NCI-H1694 treated with DMSO at 0.1 percent for 48 hours (cell line): ENCODE measurements at places on chromosomes 1 and 21.

DNA sequence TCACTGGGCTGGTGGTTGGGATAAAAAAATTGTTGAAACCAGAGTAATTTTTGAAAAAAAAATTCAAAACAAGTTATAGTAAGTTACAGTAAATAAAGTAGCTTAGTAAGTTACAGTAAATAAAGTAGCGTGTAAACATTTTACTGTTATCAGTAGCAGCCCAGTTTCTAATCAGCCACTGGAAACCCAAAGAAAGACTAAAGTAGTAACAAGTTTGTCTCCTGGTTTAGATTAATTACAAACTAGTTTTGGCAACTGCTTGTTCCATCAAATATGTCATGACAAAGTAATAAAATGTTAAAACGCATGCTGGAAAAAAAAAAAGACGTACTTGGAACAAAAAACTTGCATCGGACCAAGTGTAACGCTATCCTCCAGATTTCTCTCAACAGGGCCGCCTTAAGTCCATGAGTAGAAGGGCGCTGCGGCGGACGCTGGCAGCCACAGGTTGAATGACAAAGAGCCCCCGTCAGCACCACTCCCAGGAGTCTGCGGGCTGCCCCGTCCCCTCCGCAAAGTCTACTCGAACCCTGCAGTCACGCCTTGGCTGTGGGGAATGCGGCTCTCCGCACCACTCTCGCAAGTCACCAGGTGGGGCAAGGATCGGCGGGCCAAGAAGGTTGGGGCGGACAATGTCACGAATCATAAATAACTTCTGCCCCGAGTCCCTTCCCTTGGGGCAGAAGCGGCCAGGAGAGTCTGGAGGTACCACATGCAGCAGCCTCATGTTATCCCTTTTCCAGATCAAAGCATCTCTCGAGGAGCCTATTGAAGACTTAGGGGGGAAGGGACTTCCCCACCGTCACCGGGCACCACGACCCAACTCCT lies 837 bp downstream of the SLC16A1 start:
- peak; percentile 49 for DNase-seq

DNA sequence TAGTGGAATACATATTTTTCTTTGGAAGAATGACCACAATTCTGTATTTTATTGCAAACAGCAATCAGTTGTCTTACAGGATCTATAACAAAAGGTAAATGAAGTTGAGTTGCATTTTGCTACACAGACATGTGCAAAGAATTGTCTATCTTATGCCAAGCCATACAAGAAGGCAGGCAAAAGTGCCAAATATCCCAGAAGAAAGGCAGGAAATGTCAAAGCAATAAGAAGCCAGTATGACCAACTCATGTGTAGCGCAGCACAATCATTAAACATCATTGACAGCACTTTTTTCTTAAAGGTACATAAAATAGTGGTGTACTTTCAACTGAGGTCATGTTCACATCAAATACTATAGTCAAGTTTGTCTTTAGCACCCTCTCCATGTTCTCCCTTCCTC lies 42.7 kb downstream of the NIBAN1 start:
- DNase-seq: no peak

DNA sequence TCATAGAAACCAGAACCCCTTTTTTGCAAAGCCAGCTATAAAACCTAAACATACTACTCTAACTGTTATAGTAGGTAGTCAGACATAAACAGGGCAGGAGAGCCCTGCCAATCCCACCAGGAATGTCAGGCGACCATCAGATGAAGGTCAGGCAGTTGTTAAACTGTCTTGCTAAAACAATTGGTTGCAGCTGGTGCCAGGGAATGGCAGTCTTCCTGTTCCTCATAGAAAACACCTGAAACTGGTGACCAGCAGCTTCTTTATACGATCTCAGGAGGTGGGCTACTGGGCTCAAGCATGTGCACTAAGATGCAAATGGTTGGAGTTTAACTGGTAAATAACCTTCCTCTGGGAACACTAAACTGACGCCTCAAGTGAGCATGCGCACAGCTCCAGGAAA lies 224.1 kb downstream of the COL11A1 start:
- no peak for DNase-seq

DNA sequence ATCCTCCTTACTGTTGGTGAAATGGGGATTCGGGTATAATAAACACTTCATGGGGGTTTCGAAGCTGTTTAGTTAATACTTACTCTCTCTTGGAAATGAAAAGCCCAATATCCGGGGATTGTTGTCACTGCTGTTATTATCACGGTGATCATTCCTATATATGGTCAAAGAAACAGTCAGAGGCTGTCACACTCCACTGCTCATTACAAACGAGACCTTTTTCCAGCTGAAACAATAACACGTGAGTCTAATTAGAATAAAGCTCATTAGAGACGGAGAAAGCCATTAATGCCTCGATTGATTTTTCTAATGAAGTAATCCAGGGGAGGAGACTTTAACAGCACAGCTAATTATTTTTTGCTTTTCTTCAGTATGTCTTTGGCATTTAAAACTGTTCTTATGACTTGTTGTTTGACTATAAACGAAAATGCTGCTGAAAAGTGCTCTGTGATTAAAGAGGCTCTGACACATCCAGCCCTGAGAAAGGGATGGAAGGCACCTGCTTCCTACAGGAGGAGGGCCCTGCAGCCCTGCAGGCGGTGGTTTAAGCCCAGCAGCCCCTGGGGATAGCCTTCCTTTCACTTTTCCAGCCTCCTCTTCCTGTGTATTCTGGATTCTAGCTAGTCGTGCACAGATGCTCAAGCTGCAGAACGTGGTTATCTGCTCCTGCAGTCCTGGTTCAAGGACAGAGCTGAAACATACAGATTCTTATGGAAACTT lies 143.6 kb downstream of the EDEM3 start:
- peak; percentile 10 for DNase-seq

- no peak for DNase-seq
Measured at GRCh38 chr1:228348708-228349467, 57.7 kb downstream of the TRIM11 start.

GRCh38 chr1:13570924-13571323 lies 12.7 kb upstream of the PDPN start:
- no peak for DNase-seq

GRCh38 chr21:40615505-40616376 lies 231.2 kb downstream of the DSCAM start:
- DNase-seq: peak; percentile 37

DNA sequence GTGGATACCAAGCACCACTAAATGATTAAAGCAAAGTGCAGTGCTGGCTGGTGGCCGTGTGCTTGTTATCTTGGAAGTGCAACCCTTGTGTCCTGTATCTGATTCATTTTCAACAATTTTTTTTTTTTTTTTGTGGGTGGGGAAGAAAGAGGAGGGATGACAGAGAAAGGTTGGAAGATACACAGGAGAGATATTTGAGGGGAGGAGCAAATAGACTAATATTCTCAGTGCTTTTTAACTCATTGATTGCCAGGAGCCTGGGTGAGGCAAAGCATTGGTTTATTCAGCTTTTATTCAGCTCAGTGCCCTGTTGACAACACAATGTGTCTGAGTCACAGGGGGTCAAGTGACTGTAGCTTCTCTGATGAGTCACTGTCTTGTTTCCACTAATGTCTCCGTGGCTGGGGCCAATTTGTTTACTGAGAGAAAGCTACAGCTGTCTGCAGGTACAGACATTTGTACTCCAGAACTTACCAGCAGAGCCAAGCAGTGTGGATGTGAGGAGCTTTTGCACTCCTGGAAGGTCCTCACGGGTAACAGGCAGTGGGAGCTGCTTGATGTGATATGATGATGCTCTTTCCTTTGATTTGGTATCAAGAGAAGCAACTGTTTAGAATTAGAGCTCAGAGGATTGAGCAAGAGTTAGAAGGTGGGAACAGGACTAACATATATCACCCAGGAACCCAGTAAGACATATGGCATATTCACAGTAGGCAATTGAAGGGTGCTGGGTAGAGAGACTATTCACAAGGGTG lies 23.6 kb upstream of the DNM3 start:
- no peak for DNase-seq

DNA sequence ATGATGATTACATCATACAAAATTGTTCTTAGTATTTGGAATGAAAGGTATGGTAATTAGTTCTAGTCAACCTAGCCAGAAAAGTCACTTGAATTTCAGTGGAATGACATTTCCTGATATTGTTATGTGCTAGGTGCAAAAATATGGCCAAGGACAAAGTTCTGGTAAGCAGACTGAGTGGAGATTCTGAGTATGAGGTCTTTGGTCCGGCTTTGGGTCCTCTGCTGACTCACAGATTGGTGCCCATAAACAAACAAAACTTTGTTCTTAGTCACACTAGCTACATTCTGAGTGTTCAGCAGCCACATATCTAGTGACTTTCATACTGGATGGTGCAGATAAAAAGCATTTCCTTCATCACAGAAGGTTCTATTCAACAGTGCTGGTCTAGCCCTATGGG lies 206.1 kb downstream of the ZNF648 start:
- no peak for DNase-seq

- DNase-seq: no peak
Measured at GRCh38 chr1:69814926-69815325, 247.2 kb downstream of the LRRC7 start.

DNA sequence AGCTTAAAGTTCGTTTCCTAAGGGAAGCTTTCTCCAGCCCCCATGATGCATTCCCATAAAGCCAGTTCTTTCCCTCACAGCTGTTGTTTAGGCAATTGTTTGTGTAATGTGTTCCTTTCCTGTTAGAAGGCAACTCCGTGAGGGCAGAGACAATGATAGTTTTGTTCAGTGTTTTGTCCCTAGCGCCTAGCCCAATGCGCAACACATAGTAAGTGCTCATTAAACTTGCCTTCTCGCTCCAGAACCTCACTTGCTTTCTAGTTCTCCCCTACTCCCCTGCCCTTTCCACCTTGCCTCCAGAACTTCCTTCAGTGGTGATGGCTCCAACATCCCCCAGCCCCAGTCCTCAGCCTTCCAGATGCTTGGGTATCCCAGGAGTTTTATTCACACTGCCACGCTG lies 115.4 kb downstream of the TMEM53 start:
- DNase-seq: no peak

- peak; percentile 89 for DNase-seq
Measured at GRCh38 chr21:26170471-26171257, at the start of gene APP. Gene APP, minus strand, starts transcription at chr21:26170770. Its CDS starts 150 bp downstream, at chr21:26170620.

DNA sequence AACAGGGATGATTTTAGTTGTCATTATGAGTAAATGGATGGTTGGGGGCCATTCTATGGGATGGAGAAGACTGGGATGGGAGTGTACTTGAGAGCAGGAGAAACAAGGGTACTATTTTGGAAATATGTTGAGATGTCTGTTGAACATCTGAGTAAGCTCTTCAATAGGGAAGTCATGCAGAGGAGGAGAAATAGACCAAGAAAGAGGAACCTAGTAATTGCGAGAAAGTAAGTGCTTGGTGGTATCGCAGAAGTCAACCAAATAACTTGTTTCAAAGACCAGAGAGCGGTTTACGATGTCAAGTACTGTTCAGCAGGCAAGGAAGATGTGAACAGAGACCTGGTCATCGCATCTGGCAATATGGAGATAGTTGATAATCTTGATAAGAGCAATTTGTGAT lies 22.4 kb upstream of the CHRM3 start:
- peak; percentile 21 for DNase-seq

GRCh38 chr1:171884475-171884874 lies 43.2 kb downstream of the DNM3 start:
- no peak for DNase-seq
